Tibial nerve (tissue), 4 donors: ENCODE measurements at places on chromosomes 12 and 14. TPM values are rescaled to one million over a fixed set of nuclear protein-coding genes. Genes with fewer than 3 reads are reported as not detected.

The HOXC4 gene
- total RNA-seq, result 2.7 TPM

The B3GNT4 gene
- total RNA-seq, result 0.30 TPM

The KCNC2 gene
- not detected for total RNA-seq

The CLEC4E gene
- 9.2 TPM for total RNA-seq

The FAM181A gene
- total RNA-seq, result not detected

The BEGAIN gene
- 9.8 TPM for total RNA-seq

DNA sequence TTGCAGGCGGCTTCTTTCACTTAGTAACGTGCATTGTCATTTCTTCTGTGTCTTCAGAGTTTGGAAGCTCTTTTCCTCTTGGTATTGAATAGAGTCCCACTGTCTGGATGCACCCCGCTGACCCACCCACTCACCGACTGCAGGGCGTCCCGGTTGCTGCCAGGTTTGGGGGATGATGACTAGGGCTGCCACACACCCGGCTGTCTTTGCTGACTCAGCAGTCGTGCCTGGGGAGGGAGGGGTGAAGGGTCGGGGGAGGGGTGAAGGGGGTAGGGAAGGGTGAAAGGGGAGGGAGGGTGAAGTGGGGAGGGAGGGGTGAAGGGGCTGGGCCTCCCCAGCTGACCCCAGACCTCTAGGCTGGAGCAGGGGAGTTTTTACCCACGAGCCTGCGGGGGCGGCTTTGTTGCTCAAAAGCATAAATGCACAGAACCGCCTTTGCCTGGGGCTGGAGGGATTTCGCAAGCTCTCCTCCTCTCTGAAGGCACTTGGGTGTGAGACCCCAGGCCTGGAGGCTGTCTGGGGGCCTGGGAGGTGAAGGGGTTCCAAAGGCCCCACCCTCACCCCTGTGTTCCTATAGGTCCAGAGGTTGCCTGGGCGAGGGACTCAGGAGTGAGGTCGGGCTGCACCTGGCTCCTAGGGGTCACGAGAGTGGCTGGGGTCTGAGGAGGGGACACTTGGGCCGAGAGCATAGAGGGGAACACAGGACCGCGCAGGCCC is 31.3 kb upstream of the ULK1 start:
- no peak for DNase-seq

DNA sequence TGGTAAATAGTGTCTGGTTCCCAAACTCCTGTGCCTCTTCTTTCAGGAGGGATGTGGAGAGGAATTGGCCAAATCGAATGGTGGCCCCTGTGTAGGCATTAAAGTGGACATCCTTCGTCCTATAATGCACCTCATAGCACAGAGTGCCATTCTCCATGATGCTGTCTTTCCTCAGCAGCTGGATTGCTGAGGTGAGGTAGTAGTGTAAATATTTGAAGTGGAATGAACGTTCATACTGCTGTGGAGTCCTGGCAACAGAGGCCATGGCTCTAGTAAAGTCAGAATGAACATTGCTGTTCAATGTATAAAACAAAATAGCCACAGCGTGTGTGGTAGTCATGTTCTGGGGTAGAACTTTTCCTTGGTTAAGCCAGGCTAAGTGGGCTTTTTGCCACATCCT is 2.7 kb downstream of the ART4 start:
- no peak for DNase-seq

GRCh38 chr12:128259556-128260070 is 7.4 kb upstream of the TMEM132C start:
- peak; percentile 42 for DNase-seq

- DNase-seq, result no peak
Observed at GRCh38 chr12:11744410-11744801, 94.9 kb downstream of the ETV6 start.

DNA sequence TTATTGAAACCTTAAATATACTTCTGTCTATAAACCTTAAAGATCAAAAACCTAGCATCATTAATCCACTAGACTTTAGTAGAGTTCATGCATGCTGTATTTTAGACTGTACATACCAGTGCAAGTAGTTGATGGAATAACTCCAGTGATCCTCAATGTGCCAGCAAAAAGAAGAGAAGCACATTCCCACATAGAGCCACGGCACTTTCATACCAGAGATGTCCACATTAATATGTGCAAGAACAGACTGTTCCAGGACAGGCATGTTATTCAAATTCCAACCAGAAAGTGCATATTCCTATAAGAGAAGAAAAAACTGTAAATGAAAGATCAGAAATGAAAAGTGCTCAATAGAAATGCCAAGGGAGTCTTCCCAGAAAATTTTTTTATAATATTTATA is 55.0 kb downstream of the KDM5A start:
- no peak for DNase-seq

GRCh38 chr12:130351326-130351725 is 13.6 kb downstream of the PIWIL1 start:
- no peak for DNase-seq

- DNase-seq, result no peak
Observed at GRCh38 chr12:53231671-53231920, 413 bp downstream of the RARG start.
